Activated CD4-positive, alpha-beta T cell treated with anti-CD3 and anti-CD28 coated beads, Interleukin-10, Interleukin-2, amounts not matched to agents 100 ng/mL and 50 ng/mL, durations not matched to agents 16 hours and 8 hours (primary cell): ENCODE measurements at places on chromosomes 3 and 15.

DNA sequence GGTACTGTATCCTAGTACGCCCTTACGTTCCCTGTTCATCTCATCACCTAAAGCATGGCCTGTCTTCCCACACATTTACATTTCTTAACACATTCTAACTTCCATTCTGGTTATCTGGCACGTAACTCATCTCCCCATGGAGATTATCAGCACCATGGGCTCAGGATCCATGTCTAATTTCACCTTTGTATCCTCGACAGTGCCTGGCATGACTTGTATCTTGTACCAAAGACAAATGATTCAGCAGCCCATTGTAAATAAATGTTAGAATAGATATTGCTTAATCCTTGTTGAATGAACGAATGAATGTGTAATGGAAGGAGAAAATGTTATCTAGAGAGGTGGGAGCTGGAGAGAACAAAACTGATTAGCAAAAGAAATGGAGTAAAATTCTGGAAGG is 69.7 kb upstream of the TPM1 start:
- DNase-seq: no peak

DNA sequence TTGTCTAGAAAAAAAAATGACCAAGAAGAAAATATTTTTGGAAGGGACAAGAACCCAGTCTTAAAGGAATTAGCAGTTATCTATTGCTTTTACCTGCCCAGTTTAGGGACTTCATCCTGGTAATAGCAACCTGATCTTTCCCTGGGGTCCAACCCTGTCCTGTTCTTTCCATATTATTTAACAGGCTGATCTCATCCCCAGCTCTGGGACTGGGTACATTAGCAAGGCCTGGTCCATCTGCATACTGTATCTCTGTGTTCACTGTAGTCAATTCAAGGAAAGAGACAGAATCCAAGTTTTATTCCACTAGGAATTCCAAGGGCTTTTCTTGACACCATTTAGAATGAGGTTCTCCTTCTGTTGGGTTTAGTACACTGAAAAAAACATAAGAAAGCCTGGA is 191.7 kb upstream of the GADL1 start:
- no peak for DNase-seq

GRCh38 chr15:28043691-28044091 is 55.4 kb downstream of the OCA2 start:
- DNase-seq: no peak

GRCh38 chr15:59124261-59124660 is 19.3 kb downstream of the CCNB2 start:
- no peak for DNase-seq

GRCh38 chr3:12906916-12907290 is 65.5 kb upstream of the RPL32 start:
- no peak for DNase-seq

DNA sequence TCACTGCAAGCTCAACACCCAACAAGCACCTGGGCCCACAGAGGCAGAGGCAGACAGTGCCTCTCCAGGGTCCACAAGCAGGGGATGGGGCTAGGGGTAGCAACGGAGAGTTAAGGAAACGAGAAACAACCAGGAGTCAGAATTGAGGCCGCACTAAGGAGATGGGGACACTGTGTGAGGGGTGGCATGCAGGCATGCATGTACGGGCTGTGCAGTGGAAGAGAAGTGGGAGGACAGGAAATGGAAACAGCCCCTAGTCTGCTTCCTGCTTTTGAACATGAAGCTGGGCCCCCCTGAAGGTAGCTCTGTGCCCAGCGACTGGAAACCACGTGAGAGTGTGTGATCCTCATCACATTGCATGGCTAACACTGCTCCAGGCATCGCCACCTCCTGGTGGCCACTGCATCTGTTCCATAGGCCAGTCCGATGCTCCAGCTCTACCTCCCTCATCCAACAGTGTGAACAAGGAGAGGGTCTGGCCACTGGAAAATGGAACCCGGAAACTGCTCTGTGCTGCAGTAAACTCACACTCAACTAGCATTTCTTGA is 44.0 kb downstream of the XXYLT1 start:
- DNase-seq: no peak

- DNase-seq: peak; percentile 50
Observed at GRCh38 chr3:108295421-108296175, 750 bp upstream of the HHLA2 start.

- DNase-seq: no peak
Observed at GRCh38 chr3:184203526-184203925, 17.5 kb downstream of the ABCF3 start.

DNA sequence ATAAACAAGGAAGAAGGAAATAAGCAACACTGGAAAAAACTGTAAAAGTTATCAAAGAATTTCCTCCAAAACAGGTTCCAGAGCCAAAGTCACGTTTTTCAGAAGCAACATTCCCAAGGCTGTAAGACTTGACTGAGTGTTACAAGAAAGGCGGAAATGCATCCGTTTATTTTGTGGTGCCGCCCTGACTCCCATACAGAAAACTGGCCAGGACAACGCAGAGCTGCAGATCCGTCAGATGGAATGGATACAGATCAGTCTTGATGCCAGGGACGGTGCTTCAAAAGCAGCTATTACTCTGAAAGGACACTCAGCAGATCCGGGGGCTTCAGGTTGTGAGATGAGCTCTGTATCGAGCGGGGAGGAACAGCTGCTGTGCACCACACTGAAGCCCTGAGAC is 83.4 kb downstream of the GABRG3 start:
- no peak for DNase-seq

DNA sequence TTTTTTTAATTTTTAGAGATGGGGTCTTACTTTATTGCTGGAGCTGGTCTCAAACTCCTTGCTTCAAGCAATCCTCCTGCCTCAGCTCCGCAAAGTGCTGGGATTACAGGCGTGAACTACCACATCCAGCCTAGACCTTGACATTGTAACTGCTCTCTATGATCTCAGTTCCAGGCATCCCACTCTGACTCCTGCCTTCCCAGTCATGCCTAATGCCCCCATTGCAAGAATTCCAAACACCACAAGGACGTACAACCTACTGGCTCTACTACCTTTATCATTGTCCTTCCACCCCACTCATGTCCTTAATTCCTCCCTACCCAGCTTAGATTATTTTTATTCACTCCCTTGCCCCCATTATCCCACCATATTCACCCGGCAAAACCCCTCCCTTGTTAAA is 21.6 kb downstream of the NKIRAS1 start:
- no peak for DNase-seq

- no peak for DNase-seq
Observed at GRCh38 chr15:48498828-48499227, 146.7 kb downstream of the FBN1 start.

DNA sequence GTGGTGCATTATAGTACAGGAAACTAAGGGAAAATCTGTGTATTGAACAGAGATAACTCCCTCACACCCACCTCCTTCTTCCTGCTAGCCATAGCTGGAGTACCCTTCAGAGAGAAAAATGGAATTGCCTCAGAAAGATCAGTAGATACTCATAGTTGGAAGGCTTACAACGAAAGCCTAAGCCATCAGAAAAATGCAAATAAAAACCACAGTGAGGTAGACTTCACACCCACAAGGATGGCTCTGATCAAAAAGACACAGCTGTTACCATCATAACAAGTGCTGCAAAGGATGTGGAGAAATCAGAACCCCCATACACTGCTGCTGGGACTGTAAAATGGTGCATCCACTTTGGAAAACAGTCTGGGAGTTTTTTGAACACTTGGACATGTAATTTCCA is 7.4 kb upstream of the DLG1 start:
- DNase-seq: peak; percentile 66

DNA sequence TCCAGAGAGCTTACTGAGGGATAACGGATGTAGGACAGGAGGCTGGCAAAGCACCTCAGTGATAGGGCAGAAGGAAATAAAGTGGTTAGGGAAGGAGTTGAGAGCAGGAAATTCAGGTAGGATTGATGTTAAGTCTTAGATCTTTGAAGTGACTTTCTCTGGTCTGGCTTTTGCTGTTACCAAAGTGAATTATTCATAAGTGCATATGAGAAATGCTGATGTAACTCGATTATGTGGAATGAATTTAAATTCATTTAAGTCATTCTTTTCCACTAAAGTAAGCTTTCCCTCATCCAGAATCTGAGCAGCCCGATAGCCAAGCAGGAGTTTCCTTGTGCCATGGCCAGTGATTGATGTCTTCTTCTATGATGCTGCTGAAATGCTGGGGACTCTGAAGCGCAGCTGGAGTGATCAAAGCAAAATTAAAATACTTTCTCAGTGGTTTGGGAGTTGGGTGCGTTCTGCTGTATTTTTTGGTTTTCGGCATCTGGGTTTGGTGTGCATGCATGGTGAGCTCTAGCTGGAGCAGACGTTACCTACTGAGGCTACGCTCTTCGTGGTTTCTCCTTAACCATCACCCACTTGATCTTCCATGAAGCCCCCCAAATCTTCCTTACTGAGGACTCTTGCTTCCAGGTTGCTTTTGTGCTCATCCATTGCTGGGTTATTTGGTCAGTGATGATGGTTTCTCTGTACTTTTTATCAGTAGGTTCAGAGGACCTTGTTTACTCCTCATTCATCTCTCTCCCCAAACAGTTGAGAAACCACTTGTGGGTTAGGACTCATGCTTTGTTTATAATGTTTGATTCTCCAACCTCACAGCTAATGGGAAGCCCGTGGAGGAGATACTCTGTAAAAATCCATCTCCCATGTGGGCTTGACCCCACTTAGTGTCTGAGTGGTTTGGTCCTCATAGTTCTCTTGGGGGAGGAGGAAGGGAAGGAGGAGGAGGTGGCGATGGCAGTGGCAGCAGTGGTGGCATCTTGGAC is 72.5 kb downstream of the IGF1R start:
- no peak for DNase-seq

GRCh38 chr15:72307026-72307425 is 12.9 kb downstream of the CELF6 start:
- DNase-seq: no peak

GRCh38 chr3:79167651-79168416 is 600.0 kb downstream of the ROBO1 start:
- no peak for DNase-seq
